Stimulated activated CD8-positive, alpha-beta memory T cell treated with anti-CD3 and anti-CD28 coated beads, Interleukin-4, amount 100 ng/mL, for 24 hours (primary cell): ENCODE measurements at places on chromosomes 12 and 14.

DNA sequence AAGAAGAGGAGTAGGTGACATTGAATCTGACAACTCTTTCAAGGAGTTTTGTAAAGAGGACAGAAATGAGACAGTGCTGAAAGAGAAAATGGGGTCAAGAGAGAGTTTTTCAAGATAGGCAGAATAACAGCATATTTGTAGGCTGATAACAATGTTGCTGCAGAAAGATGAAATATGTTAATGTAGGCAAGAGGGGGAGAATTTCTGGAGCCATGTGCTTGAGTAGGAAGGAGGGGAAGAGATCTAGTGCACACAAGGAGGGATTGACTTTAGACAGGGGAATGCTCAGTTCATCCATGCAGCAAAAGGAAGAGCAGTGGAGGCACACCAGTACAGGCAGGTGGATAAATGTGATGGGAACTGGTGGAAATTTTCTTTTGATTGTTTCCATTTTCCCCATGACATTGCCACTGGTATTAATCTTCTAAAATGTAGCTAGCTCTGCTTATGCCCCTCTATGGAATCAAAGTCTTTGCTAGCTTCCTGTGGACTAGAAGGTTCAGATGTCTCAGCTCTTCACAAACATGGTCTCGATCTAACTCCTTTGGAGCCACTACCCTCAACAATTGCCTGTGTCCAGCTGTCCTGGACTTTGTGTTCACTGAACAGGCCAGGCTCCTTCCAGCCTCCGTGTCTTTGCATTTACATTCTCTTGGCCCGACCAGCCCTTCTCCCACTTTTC lies 9.1 kb downstream of the PROX2 start:
- no peak for DNase-seq

DNA sequence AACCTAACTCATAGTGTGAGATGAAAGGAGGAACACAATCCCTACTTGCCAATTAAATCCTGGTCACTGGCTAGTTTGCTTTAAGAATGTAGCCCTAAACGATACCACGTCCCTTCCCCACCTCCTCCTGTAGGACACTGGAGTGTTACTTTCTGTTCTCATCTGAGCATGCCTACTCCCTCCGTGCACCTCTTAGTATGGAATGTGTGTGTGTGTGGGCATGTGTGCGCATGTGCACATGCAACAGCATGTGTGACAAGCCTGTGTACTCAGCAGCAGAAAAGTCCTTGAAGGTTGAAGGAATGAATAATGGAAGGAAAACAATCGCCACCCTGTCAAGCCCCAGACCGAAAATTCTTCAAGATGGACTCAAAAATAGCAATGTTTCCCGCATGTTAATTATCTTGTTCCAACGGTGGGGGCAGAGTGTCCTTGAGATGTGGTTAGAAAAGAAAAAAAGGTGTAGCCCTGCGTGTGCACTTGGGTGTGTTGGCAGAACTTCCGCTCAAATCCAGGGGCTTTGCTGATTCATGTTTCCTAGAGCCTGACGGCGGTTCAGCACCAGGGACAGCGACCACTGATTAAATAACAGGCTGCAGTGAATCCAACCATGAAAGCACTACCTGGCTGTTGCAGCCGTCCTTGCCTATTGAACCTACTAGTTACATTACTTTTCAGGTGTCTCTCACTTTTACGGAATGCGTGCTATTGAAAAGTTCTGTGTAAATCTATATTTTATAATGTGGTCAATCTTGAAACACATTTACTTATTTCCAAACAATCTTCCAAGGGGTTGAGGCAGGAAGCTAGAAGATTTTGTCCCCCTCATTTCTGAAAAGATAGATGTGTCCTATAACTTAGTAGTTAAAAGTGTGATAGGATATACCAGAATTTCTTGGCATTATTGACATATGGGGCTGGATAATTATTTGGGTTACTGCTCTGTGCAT lies 79.8 kb downstream of the SRRM4 start:
- no peak for DNase-seq

DNA sequence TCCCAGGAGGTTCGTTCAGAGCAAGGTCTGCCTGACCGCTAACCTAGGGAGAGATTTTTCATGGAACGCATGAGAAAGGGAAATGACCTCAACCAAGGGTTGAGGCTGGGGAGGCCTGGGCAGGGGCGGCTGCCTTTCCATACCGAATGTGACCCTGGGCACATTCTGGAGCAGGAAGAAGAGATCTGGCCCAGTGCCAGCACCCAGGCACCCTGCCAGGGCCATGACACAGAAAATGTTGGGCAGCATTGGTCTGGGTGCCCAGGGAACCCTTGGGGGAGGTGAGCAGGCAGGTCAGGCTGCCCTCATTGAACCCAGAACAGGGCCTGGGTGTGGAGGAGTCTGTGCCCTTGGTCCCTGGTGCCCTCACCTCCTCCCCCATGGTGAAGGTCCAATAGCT lies 106.8 kb downstream of the CALM1 start:
- DNase-seq = no peak

GRCh38 chr14:26702721-26703230 lies 104.9 kb upstream of the NOVA1 start:
- DNase-seq = no peak

DNA sequence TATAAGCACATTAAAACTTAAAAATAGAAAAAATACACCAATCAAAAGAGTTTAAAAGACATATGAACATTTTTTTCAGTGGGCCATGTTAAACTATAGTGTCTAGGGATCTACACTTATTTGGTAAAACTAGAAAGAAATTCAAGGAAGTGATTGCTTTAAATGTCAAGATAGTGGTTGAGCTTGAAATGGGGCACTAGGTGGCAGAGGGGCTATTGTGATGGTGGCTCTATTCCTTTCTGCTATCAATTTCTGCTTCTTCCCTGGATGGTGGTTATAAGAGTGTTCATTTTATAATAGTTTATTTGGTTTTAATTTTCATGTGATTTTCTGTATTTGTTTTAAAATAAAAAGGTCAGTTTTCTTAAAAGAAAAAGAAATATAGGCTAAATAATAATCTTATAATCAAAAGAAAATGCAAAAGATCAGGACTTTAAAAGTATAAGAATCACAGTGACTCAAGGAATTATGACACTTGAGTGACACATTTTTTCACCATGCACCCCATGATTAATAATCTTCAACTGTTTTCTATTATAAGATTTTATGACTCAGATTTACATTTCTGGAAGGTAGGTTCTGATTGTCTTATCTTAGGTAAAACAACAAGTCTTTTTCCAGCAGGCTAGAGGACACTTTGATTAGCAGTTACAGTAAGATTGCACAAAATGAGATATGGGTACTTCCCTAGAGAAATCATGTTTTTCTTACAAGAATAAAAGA lies 137.5 kb downstream of the FSCB start:
- no peak for DNase-seq

DNA sequence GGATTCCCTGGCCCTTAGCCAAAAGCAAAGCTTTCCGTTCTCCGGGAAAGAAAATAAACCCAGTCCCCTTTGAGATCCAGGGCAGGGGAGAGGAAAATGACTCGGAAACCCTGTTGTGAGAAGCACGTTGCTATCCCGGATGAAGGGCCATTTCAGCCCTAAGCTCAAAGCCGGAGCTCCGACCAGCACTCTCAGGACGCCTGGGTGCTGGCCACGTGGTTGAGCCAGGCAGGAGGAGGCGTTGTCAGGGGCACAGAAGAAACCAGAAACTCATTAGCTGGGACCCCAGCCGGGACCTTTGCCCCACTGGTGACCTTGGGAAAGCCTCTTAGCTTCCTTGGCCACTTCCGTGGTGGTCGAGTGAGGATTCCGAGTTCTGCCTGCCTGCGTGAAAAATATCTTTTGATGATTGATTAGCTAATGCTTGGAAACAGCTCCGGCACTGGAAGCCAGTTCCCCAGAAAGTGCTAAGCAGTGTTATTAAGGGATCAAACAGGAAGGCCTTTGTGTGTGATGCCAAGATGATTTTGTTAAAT lies 57.6 kb upstream of the FZD10 start:
- DNase-seq = no peak

- no peak for DNase-seq
Measured at GRCh38 chr14:28102001-28102400, 664.6 kb upstream of the FOXG1 start.

DNA sequence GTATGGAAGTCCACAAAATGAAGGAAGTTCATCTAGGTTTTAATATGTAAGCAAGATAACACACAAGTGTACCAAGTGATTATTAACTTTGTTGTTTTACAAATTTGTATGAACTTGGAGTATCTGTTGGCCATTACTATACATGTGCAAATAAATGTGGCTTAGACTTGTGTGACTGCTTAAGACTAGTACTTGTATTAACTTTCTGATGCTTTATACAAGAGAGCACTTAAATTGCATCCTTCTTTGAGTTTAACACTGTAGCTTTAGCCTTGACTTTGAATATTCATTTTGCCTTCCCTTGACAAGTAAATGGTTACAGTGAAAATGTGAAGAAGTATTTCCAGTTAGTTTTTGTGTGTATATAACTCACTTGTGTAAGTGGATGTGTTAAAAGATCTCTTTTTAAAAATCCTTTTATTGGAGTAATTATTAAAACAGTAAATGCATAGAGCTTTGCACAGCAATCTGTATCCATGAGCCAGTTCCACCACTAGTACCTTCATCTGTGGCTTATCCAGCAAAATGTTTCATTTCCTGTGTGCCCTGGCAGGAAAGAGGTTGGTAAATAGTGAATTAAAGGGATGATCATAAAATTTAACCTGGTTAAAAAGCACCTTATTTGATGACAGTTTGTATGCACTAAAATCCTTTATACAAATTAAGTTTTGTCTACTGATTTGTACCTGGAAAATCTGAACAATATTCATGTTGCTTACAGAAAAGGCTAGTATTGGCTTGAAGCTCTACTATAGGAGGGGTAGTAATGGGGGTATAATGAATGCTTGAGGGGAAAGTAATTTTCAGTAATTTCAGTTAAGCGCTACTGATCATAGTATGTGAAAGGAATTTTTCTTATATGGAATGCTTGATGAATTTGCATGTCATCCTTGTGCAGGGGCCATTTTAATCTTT lies 8.0 kb downstream of the PNN start:
- DNase-seq = no peak
